ENCODE measurements at places on chromosomes 11 and 22. TPM values are rescaled to one million over a fixed set of nuclear protein-coding genes. Genes with fewer than 3 reads are reported as not detected.
A peak's percentile ranks its signal among the peaks of the same experiment; 100 is the strongest.

DNA sequence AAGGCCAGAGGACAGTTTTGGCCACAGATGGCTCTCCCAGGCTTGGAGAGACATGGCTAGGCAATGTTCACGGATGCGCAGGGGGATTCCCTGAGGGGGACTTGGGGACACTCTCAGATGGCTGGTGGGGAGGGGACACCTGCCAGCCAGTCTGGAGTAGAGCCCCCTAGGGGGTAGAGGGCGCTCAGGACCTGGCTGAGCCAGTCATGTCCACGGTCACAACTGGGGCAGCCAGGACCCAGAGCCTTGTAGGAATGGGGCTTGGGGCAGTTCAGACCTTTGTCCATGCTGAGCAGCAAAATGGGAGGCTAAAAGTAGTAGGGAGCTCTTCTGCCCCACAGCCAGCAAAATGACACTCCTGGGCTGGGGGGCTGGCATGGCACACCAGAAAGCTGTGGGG lies 1.7 kb downstream of the CSDC2 start:
- peak; percentile 32 for DNase-seq

- DNase-seq = peak; percentile 87
Measured at GRCh38 chr11:1567721-1568100, 4.4 kb downstream of the DUSP8 start.

GRCh38 chr22:29060251-29060869 lies 1.3 kb downstream of the C22orf31 start:
- no peak for DNase-seq

GRCh38 chr11:130094614-130095013 lies 24.9 kb downstream of the APLP2 start:
- no peak for DNase-seq

GRCh38 chr11:20117291-20117690 lies 43.0 kb downstream of the DBX1 start:
- DNase-seq = no peak

Gene OR52E2
- total RNA-seq = not detected

Gene SOX10
- total RNA-seq = not detected
